CD4-positive, alpha-beta T cell treated with Interleukin-21 for 1 hour (primary cell): ENCODE measurements at places on chromosomes 13 and 19.
A peak's percentile ranks its signal among the peaks of the same experiment; 100 is the strongest.

- no peak for DNase-seq
These were observed at the start of gene PVR for GRCh38 chr19:44643605-44644401. TSS of gene PVR (plus strand) at chr19:44643910. CDS start at chr19:44644097, 187 bp downstream.

DNA sequence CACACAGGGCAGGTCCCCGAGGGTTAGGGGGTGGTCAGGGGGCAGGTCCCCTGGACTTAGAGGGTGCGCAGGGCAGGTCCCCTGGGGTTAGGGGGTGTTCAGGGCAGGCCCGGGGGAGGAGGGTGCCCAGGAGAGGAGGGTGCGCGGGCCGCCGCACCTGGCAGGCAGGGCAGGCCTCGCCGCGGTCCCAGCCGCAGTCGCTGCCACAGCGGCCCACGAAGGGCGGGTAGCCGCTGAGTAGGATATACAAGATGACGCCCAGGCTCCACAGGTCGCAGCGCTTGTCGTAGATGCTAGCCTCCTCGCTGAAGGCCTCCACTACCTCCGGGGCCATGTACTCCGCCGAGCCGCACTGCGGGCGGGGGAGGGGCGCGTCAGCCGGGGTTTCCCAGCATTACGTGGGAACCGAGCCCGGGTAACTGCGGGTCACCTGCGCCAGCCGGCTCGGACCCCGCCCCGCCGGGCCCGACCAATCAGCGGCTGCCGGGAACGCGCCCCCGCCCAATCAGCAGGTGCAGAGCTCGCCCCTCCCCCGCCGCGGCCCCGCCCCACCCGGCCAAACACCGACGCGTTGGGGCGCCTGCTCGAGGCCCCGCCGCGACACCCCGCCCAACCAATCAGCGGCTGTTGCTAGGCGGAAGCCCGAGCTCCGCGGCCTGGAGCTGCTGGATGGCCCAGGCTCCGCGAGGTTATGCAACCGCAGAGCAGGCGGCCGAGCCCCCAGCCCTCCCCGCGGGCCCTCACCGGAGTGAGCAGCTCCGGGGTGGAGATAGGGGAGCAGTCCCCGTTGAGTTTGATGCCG is 9.2 kb downstream of the MKNK2 start:
- DNase-seq: peak; percentile 100

DNA sequence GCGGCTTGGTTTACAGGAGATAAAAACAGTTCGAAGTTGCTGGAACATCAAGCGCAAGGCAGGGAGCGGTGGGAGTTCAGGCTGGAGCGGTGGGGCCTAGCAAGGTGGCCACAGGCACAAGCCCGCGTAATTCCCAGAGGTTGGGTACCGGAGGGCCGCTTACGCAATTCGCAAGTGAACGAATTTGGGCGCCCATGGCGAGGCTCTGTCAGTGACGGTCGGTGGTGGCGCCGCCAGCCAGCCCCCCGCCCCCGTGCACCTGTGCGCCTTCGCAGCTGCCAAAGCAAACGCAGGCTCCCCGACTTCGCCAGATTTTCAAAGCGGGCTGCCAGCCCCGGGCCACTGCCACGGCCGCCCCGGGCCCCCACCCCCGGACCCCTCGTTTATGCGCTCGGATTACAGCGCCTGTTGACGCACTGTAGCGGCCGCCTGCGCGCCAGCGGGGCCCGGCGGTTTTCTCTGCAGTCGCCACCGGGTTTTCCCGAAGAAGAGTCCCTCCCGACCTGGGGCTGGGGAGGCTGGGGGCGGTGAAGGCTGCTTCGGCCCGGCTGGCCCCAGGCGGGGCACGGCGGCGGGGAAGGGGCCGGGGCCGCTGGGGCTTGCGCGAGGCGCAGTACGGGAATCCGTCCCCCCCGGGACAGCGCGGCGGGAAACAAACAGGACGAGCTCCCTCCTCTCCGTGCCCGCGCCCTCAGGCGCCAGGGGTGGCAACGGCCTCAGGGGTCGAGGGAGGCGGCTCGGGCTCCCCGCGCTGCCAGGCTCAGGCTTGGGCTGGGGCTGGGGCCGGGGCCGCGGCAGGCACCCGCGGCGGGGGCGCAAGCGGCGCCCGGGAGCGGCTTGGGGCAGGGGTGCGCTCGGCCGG is 709 bp downstream of the N4BP2L1 start:
- DNase-seq: peak; percentile 62

DNA sequence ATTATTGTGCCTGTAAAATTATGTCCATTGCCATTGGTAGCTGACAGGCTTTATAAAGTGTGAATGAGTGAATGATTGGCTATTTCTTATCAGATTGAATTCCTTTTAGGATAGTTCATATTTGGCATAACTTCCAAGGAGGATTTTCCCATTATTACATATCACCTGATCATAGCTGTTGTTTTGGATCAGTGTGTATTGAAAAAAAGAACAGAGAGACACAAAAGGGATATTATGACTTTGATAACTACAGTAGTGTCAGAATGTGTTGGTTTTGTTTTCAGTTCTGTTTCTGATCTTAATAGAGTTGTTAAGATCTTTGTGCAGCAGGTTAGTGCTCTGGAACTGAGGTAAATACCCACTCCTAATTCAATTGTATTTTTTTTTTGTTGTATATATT is 103.8 kb downstream of the LRCH1 start:
- DNase-seq: no peak

- DNase-seq: peak; percentile 48
These were observed 2.3 kb upstream of the TPM4 start for GRCh38 chr19:16073988-16074387.

- DNase-seq: no peak
These were observed 24.3 kb downstream of the CCNA1 start for GRCh38 chr13:36456577-36456976.

DNA sequence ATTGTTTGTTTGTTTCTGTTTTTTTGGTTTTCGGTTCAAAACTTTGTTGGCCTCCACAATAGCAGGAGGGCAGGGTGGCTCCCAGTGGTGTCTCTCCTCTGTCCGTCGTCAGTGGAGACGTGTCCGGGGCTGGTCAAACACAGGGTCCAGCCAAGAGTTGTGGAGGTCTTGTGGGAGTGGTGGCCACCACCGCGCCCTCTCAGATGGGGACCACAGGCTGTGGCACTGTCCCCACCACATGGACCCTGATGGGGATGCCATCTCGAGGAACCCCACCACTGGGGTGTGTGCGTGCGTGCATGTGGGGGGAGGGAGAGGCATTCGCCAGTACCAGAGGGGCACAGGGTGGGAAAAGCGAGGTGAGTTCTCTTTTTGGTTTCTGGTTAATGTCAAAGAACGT is 13.8 kb downstream of the ZNF574 start:
- no peak for DNase-seq

DNA sequence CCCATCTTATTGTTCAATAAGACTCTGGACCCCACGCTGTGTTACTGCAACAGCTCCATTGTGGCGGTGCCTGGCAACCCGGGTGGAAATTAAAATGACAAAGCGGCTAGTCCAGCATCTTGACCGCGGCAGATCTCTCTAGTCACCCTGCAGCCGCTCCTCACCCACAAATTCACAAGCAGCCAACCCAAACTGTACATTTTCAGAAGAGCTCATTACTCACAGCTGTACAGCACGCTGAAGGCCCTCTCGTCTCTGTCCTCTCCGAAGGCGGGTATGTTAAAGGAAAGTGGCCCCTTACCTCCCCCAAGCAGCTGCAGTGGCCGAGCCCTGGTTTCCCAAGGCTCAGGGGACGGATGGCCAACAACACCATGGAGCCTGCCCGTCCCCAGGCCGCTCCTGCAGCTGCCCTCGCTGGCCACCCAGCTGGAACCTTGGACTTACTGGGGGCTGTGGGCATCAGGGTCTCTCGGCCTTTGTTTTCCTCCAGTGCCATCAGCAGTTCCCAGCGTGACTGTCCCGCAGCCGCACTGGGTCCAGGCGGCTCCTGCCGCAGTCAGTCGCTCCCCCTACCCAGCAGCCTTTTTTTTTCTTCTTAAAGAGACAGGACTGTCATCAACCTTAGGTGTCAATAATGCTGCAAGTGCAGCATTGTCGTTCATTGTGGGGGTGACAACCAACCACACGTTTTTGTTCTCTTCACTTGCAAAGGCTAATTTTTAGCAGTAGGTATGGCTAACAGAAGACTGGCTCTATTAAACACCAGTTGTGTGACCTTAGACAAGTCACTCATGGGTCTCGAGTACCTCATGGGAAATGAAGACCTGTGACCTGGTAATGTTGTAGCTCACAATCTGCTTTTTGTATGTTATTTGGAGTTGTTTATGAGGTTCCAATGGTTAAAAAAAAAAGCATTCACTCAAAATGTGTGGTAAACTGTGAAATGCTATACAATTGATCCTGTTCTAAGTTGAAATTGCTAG is at the start of gene SACS:
SACS (minus strand) TSS at position 532 of the 983 bp plus-strand sequence. CDS start 22,463 bp downstream, outside the sequence.
- no peak for DNase-seq

GRCh38 chr19:41599175-41599966 is 23.4 kb downstream of the CEACAM21 start:
- no peak for DNase-seq

DNA sequence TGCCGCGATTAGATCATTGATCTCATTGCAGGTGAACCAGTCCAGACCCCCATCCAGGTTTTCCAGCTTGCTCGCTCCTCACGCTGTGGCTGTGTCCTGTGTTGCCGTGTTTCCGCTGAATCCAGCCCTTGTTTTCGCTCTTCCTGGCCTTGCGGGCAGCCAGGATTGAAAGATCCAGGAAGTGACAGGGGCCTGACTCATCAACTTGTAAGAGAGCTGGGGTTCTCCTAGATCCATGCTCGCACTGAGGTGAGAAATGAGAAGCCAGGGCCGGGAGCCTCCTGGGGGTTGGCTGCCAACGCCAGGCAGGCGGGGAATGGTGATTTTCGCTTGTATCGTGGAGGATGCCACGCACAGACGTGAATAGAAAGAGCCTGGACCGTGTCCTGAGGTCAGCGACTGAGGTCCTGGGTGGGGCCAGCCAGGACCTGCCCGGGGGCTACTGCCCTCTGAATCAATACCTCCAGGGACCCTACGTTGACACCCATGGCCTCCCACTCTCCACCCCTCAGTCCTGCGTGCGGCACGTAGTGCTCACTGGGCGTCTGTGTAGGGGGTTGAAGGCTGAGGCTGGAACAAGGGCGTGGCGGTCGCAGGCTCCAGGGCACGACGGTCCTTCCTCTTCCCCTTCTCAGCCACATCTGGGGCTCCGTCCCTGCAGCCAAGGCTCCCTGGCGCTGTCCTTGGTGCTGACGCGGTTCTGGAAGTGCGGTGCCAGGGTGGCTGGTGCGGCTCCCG is 7.3 kb upstream of the PTPRH start:
- DNase-seq: peak; percentile 36

DNA sequence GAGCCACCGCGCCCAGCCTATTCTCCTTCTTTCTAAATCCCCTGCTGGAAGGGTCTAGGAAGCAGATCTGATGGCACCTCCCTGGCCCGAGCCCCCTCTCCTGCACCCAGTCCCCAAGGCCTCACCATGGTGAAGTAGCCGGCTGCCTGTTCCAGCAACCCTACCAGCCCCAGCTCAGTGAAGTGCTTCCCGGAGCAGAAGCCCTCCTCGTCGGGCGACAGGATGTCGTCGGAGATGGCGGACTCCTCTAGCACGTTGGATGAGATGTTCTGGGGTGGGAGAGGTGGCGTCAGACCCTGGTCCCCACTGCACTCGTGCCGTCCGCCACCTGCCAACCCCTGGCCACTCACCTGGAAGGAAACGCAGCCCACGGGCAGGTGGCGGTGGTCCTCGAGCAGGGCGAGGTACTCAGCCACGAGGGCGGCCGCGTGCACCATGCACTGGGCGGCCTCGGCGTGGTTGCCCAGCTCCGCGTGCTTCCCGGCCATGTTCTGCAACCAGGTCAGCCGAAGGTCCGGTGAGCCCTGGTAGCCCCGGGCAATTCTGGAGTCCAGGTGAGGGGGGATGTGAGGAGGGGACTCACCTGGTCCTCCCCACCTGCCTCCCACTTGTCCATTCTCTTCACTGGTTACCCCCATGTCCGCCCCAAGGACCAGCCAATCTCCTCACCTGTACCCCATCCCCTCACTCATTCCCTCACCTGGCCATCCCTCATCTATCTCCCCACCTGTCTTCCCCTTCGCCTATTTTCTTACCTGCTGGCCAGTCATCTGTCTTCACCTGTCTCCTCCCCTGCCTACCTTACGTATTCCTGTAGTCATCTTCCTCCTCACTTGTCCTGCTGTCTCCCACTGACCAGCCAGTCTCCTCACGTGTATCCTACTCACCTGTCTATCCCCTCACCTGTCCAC is 11.5 kb upstream of the KANK2 start:
- no peak for DNase-seq
